ENCODE measurements at places on chromosomes 16 and 17.

DNA sequence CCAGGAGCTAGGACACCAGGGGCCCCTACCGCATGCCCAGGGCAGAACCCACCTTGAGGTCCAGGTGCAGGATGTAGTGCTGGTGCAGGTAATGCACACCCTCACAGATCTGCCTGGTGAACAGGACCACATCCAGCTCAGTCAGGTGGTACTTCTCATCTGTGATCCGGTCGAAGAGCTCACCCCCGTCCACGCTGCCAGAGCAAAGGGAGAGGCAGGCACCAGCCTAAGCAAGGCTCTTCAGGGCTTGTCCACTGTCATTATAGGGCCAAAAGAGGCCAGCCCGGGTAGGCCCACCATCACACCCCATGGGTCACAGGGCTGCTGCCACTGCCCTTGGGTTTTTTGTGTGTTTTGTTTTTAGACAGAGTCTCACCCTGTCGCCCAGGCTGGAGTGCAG, 21.0 kb downstream of the MYLK3 start:
- DNase-seq: no peak

- DNase-seq: no peak
Measured at GRCh38 chr17:74654742-74655141, 31.2 kb upstream of the CD300E start.

DNA sequence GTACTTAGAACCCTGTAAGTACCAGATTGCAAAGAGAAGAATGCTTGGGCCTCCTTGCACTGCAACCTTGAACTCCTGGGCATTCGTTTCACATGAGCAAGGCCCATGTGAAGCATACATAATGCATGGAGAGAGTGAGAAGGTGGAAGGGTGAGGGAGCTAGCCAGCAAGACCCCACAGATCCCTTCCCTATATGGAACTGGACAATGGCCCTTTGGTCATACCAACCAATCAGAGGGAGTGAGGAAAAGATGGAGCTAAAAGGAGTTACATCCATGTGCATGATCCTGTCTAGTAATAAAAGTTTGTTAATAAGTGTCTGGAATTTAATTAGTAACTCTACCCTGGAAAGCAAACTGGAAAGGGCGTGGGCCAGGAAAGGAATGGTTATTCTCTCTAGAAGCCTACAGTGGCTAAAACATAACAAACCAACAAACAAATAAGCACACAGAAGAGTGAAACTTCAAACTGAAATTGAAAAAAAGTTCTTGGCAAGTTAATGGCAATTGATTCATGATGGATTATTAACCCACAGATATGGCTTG, 29.6 kb downstream of the DNAH3 start:
- no peak for DNase-seq

GRCh38 chr16:17395849-17396480, 74.8 kb downstream of the XYLT1 start:
- DNase-seq: no peak

GRCh38 chr17:50192144-50192617, 9.2 kb downstream of the COL1A1 start:
- no peak for DNase-seq

DNA sequence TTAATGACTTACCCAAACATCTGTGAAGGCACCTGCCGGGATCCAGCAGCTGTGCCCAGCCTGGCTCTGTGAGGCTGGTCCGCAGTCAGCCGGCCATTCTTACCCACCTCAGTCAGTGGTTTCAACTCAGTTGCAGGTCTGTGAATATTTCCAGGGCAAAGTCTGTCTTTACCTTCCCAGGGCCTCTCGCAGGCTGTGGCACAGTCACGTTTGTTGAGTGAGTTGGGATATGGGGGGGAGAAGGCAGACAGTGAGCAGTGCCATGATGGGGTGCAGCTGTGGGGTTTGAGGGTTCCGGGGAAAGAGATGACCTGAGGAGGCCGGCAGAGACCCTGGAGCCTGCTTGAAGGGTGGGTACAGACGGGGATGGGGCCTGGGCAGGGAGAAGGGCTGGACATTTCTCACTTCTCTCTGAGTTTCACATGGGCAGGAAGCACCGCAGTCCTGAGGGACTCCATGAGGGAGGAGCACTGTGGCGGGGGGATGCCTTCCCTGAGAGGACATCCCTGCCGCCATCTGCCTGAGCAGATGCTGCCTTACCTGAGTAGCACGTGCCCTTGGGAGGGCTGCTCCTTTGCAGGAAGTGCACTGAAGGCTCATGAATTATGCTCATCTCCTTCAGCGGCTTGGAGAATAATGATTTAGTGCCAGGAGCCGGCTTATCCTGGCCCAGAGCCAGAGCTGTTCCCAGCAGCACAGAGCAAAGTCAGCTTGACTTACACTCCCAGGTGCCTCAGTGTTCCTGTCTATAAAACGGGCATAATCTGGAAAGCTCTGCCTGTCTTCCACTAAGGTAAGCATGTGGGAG, 48.1 kb downstream of the KSR1 start:
- no peak for DNase-seq

DNA sequence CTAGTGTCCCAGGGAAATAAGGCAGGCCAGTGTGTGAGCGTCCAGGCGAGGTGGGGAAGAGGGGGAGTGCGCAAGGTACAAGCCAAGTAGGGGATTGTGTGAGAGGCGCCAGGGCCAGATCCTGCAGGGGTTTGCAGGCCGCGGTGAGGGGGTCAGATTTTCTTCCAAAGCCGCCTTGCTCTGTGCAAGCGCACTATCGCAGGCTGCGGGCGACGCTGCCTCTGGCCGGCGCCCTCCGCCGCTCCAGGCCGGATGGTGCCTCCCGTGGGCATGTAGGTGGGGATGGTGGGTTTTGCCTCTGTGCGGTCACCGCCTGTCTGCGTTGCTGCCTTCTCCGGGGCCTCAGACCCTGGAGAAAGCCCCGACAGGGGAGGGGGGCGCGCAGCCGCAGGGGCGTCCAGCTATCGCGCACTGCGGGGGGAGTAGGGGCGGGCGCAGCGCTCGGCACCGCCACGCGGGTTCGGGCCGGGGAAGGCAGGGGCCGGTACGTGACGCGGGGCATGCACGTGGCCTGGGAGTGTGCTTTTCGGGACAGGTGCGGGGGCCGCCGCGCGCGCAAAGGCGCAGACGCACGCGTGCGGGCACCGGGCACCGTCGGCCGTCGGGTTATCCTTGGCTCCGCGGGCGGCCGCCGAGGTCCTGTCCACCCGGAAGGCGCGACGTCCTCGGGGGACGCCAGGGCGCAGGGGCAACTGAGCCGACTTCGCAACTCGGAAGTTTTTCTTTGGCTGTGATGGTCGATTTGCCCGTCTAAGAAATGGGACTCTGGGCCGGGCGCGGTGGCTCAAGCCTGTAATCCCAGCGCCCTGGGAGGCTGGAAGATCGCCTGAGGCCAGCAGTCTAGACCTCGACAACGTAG, 1.1 kb upstream of the HAPSTR1 start:
- no peak for DNase-seq

DNA sequence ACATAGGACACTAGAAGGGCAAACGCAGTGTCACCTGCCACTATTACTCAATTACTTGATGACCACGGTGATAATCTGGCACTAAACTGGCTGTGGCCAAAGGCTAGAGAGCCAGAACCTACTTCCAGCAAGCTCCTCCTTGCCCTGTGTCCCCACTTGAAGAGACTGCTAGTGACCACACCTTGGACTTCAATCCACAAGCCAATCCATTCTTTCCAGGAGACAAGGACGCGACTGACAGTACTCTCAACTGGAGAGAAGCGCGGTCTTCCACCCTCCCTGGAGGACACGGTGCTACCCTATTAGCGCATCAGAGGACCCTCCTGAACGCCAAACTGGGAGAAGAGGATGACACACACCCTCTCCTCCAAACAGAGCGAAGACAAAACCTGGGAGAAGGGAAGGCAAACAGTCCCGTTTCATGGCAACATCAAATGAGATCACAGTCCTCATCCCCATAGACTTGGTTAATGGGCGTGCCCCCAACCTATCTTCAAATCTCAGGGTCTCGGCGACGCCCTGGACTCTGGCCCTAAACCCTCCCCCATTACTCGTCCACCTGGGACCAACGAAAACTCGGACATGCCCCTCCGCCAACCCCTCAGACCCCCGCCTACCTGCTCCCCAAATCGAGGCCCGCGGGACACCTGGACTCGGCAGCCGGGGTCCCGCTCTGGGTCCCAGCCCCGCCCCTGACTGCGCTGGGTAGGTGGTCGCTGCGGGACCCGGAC, 508 bp downstream of the FLCN start:
- DNase-seq: no peak
